ENCODE measurements at places on chromosomes 16 and 17.

DNA sequence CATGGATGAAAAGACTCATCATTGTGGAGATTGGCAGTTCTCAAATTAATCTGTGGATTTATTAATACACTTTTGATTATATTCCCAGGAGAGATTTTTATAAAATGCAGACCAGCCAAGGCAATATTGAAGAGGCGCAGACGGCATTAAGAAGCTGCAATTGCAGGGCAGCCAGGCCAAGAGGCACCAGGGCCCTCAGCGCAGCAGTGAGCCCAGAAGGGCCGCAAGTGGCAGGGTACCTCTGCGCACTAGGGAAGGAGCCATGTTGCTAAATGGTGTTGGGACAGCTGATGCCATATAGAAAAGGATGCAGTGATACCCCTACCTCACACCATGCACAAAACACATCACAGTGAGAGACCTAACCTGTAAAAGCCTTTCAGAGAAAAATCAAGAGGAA is 36.6 kb upstream of the CHMP6 start:
- no peak for DNase-seq

DNA sequence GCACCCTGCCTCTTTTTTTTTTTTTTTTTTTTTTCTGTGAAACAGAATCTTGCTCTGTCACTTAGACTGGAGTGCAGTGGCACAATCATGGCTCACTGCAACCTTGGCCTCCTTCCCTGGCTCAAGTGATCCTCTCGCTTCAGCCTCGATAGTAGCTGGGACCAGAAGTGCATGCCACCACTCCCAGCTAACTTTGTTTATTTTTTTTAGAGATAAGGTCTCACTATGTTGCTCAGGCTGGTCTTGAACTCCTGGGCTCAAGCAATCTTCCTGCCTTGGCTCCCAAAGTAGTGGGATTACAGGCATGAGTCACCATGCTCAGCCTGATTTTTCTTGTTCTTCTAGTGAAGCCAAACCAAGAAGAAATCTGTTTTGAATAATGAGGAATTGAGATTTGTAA is 25.0 kb downstream of the CDK12 start:
- no peak for DNase-seq

DNA sequence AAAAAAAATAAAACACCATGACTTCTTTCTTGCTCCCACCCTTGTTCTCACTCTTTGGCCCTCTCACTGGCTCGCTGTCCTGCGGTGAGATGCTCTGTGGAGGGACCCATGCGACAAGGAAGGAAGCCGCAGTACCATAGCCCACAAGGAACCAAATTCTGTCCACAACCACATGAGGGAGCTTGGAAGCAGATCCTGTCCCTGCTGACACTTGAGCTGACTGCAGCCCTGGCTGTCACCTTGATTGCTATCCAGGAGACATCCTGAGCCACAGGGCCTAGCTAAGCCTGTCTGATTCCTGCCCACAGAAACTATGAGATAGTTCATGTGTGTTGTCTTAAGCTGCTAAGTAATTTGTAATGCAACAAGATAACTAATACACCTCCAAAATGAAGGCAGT is 4.8 kb upstream of the MT2A start:
- peak; percentile 68 for DNase-seq

DNA sequence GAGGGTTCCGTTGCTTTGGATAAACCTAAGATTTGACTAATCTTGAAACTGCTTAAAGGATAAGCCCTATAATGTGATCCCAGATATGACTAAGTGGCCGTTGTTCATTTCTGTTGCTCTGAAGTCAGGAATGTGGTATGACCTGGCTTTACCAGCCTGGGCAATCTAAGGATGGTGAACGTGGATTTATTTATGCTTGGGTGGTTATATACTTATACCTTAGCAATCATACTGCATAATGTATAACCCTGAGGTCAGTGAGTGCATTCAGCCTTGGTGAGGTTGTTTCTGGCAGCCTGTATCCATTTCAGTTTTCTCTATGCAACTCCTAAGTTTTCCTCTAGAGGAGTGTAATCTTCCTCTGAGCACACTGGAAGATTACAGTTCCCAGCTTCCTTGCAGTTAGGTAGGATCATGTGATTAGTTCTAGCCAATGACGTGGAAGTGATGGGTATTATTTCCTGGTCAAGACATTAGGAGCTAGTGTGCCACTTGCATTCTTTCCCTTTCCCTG is 41.9 kb downstream of the FTO start:
- no peak for DNase-seq

DNA sequence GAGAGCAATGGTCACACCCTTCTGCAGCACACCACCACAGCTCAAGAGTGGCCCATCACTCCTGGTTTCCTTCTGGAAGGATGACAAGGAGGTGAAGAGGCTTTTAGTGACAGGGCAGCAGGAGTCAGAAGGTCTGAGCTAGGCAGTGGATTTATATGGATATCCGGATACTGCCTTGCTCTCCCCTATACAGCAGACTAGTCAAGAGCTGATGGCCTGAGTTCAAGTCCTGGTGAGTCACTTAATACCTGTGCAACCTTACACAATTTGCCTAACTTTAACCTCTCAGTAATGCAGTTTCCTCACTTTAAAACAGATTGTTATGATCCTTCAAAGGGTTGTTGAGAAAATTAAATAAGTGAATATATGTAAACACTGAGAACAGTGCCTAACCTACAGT is 22.9 kb downstream of the MYO18A start:
- no peak for DNase-seq

DNA sequence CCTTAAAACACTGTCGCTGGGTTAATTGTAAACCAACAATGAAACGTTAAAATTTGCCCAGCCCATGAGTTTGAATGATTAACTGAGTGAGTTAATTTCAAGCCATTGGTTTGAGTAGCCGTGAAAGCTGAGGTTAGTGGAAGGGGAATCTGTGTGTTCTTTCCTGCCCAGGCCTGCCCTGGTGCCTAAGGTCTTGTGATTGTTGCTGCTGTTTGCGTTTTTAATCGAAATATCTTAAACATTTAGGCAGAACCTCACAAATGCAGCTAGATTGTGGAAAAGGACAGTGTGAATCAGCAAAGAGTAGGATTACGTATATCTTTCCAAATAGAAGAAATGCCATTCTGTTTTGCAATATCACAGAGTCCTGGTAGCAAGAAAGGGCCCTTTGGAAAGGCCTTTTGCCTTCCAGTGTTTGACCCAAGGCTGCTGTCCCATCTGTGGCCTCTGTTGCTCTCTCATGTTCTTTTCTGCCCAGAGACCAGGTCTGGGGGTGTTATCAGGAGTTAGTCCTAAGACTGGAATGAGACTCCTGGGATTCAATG is 113.8 kb downstream of the MSI2 start:
- DNase-seq = peak; percentile 70

DNA sequence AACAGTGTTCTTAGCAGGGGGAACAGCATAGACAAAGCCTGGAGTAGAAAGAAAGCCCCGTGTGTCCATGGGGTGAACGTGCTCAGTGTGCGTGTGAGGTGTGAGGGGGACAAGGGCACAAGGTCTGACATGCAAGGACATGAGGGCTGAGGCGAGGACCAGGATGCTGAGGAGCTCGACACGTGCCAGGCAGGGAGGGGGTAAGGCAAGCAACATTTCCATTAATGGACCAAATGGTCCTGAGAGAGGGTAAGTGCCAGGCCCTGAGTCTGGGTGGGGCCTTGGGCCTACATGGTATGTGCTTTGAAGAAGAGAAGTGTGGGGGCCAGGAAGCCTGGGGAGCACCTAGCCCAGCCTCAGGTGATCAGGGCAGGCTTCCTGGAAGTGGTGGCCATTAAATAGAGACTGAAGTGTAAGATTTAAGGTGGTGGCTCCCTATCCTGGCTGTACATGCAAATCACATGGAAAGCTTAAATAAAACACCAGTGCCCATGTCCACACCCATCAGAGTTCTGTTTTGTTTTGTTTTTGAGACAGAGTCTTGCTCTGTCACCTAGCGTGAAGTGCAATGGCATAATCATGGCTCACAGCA is 29.3 kb downstream of the ADCY7 start:
- no peak for DNase-seq

GRCh38 chr16:6749698-6750097 is 582.9 kb upstream of the RBFOX1 start:
- peak; percentile 9 for DNase-seq

GRCh38 chr16:35196313-35196712 is 1736.9 kb downstream of the TP53TG3F start:
- DNase-seq = no peak

DNA sequence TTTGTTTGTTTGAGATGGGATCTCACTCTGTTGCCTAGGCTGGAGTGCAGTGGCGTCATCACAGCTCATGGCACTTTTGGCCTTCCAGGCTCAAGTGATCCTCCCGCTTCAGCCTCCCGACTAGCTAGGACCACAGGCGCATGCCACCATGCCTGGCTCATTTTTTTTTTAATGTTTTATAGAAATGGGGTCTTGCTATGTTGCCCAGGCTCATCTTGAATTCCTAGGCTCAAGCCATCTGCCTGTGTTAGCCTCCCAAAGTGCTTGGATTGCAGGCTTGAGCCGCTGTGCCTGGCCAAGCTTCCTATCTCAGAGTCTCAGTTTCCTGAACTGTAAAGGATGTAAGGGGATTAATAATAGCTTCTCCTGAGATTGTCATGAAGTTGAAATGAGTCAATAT is 8.0 kb downstream of the SBK1 start:
- DNase-seq = no peak

GRCh38 chr16:24282141-24282540 is 26.0 kb downstream of the CACNG3 start:
- DNase-seq = peak; percentile 58

GRCh38 chr17:44409309-44410028 is 20.0 kb upstream of the ITGA2B start:
- no peak for DNase-seq

DNA sequence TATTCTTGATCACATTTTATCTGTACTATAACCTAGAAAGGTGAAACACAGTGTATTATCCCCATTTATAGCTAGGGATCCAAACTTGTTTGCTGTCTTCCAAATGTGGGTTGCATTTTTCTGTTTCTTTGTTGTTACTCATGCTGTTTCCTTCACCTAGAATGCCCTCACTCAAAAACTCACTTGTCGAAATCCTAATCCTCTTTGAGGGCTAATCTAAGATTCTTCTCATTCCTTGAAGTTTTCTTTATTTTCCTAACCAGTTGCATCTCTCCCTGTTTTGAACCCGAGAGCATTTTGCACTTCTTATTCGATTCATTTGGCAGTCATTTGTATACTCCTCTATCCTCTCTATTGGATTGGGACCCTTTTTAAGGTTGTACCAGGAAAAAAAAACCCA is 9.6 kb downstream of the CALCOCO2 start:
- DNase-seq = no peak

- peak; percentile 5 for DNase-seq
These were observed 1.9 kb downstream of the TSEN54 start for GRCh38 chr17:75518201-75518600.

GRCh38 chr17:19753661-19754463 is 5.8 kb upstream of the ALDH3A1 start:
- peak; percentile 25 for DNase-seq

- DNase-seq = no peak
These were observed 3.2 kb downstream of the THRA start for GRCh38 chr17:40065769-40066510.

DNA sequence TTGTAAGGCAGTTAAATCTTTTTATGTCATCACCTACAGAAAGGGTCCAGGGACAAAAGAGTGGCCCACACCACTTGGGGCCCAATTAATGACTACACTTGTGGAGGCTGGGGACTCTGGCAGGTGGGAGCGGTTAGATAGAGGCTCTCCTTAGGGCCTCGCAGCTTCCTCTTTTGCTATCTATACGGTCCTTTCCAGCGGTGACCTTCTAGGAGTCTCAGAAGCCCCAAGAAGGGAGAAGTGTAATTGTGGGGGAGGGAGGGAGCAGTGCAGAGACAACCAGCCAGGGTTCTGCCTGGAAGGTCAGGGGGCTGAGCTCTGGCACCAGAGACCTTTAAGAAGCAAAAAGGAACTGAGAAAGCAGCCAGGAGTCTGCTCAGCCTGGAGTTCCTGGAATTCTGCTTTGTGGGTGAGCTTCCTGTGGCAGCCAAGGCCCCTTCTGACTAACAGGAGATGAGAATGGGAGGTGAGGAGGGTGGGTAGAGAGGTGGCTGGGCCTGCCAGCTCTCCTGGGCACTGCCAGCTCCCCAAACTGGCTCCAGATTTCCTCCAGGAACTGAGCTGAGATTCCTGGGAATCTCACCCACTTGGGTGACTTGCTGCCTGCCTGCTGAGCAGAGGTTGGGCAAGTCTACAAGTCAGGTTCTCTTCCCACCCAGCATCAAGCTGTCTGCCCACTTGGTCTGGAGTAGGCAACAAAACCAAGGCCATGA is 16.3 kb upstream of the MAP3K14 start:
- peak; percentile 83 for DNase-seq

Data from inflammatory macrophage treated with lipopolysaccharide for 4 hours (primary cell).